GM18507 (cell line): ENCODE measurements at places on chromosomes 3 and 15.

- DNase-seq = no peak
Observed at GRCh38 chr3:186815435-186815834, 9.2 kb upstream of the RFC4 start.

GRCh38 chr15:72784456-72784876, 908 bp upstream of the ADPGK start:
- DNase-seq = no peak

GRCh38 chr3:40451551-40451950, 5.6 kb upstream of the RPL14 start:
- no peak for DNase-seq

DNA sequence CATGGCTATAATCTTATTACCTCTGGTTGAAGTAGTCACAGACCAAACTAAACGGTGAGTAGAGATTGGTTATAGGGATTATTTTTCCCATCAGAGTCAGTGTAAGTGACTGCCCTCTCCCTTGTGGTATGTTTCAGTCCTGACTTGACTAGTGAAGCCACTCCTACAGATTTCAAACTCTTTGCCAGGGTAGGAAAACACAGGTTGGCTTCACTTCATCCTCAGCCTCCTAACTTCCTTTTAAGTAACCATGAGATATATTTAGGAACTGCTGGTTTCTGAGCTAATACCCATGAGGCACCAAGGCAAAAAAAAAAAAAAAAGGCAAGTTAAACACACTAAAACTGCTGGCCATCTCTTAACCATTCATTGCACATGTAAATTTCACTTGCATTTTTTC, 349.2 kb upstream of the MCTP2 start:
- DNase-seq = no peak

- no peak for DNase-seq
Observed at GRCh38 chr3:12681089-12681942, 17.4 kb upstream of the RAF1 start.

DNA sequence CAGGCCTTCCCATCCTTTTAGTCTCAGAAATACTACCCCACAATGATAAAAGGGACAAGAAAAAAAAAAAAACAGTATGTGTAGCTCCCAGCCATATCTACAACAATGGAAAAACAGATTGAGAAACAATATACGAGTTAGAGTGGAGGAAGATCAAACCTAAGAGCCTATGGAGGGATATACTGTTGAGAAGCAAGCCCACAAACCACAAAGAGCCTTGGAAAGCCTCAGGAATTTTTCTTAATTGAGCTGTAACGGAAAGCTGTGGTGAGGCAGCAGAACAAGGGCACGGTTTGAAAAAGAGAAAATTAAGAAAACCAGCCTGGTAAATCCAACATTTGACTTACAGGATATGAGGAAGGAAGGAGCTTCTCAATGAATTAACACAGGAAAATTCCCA, 21.4 kb downstream of the KPNA1 start:
- no peak for DNase-seq

- no peak for DNase-seq
Observed at GRCh38 chr3:24004171-24004938, 59.3 kb downstream of the NR1D2 start.

DNA sequence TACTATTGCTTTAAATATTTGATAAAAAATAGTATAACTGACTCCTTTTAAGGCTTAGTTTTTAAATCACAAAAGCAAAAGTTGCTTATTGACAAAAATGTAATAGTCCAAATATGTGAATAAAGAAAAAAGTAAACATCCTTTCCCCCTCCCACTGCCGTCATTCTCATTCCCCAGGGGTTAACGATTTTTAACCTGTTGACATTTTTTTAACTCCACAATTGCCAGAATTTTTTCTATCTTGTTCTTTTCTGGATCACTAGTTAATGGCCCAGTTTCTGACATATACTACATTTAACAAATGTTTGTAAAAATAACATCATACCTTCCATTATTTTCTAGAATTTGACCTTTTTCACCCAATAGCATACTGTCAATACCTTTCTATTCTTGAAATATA, 60.6 kb upstream of the TCF12 start:
- no peak for DNase-seq

GRCh38 chr15:75023872-75024636, 664 bp downstream of the PPCDC start:
- no peak for DNase-seq

GRCh38 chr15:39539466-39539865, 41.4 kb upstream of the THBS1 start:
- DNase-seq = no peak
